Stimulated activated CD4-positive, alpha-beta T cell treated with anti-CD3 and anti-CD28 coated beads, Interleukin-1b, Interleukin-23, amount 100 ng/mL, for 4 hours (primary cell): ENCODE measurements at places on chromosomes 13 and 19.

DNA sequence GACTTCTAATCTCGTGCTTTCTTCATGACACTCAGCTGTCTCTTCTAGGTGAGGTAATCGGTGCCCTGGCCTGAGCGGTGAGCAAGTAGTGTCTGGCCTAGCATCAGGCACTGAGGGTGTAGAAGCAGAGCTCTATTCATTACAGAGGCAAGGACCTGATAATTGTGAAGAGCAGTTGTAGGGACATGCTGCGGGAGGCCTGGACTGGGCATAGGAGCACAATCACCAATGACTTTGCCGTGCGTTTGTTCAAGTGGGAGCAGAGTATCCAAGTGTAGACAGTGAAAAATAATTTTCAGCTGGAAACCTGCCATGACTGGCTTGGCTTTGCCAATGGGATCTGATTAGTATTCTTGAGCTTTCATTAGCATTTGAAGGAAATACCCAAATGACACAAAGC, 32.1 kb upstream of the DCLK1 start:
- DNase-seq = no peak

DNA sequence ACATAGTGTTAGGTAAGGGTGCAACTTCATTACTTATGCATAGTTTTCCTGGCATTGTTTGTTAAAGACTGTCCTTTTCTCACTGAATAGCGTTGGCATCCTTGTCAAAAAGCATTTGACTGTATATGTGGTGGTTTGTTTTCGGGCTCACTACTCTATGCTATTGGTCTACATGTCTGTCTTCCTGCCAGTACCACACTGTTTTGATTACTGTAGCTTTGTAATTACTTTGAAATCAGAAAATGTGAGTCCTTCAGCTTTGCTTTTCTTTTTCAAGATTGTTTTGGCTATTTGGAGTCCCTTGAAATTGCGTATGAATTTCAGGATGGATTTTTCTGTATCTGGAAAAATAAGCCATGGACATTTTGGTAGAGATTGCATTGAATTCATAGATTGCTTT, 56.0 kb downstream of the IFT88 start:
- DNase-seq = no peak

DNA sequence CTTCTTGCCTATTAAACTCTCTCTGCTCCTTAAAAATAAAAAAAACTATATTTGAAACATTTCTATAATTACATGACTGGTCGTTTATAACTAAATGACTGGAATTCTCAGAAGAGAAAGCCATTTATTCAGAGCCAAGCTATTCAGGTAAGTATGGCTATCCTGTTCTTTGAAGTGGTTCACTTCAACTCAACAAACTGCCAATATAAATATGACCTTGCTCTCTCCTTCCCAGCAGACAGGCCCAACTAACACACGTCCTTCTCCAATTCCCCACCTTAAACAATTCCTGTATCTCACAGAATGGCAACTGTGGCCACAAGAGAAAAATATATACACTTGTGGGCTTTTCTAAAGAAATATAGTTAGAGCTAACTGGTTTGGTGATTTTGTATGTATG, 153.9 kb downstream of the MIPEP start:
- DNase-seq = no peak

GRCh38 chr13:102609696-102610095, 12.9 kb downstream of the TPP2 start:
- DNase-seq = no peak

- no peak for DNase-seq
These were observed 7.1 kb upstream of the LGALS7 start for GRCh38 chr19:38780443-38780842.

- DNase-seq = no peak
These were observed 91.7 kb upstream of the ANKRD10 start for GRCh38 chr13:111006506-111007031.

GRCh38 chr13:26678796-26679195, 81.8 kb downstream of the GPR12 start:
- DNase-seq = no peak

DNA sequence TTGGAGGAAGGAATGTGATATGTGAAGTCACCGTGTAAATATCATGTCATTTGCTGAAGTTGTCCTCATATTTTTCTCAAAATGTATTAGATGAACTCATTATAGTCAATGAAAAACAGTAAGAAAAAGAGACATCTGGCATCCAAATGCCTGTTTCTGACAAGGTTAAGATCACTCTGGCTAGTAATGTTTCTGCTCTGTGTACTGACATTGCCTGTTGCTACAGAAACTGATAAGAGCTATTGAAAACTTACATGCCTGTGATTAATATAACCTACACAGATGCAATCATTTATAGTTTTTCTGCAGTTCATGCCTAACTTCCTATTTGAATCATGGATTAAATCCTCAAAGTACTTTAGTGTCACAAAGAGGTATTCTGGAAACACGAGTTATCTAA, 249.8 kb downstream of the NBEA start:
- DNase-seq = no peak

DNA sequence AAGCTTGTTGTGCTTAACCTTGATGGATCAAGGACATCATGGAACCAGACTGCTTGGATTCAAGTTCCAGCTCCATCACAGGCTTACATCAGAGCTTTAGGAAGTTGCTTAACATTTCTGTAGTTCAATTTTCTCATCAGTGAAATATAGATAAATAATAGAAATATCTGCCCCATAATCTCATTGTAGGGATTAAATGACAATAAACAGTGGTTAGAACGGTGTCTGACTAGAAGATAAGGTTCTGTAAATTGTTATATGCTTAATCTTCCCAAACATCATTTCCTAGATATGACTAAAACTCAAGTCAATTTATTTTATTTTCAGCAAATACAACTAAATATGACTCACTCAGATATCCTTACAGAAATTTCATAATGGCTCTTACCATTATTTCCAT, 83.5 kb downstream of the SLITRK1 start:
- DNase-seq = no peak

- DNase-seq = no peak
These were observed 6.7 kb upstream of the ZNF606 start for GRCh38 chr19:58009301-58009665.

DNA sequence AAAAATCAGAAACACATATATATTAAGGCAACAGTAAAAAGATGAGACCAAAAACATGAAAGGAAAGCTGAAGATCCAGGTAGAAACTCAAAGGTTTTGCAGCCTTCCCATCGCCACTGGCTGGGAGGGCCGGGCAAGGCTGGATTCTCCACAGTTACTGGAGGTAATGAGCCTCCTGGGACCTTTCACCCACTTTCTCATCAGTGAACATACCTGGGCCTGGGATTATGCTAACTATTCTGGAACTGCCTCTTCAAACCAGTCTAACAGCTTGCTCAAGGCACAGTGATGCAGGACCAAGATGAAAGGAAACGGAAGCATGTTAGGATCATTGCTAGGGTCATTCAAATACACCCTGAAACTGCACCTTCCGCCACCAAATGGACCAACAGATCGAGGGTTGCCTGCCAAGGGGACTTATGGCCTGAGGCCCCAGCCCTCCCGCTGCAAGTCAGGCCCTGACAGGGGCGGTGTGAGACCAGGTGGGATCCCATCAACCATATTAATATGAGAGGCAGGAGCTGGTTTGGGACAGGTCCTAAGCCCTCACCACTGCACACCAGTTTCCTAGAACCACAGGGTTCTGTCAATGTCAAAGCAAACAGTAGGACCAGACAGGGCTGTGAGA, 28.4 kb upstream of the ATP12A start:
- no peak for DNase-seq

GRCh38 chr19:28235606-28236125, 977.3 kb downstream of the UQCRFS1 start:
- no peak for DNase-seq

DNA sequence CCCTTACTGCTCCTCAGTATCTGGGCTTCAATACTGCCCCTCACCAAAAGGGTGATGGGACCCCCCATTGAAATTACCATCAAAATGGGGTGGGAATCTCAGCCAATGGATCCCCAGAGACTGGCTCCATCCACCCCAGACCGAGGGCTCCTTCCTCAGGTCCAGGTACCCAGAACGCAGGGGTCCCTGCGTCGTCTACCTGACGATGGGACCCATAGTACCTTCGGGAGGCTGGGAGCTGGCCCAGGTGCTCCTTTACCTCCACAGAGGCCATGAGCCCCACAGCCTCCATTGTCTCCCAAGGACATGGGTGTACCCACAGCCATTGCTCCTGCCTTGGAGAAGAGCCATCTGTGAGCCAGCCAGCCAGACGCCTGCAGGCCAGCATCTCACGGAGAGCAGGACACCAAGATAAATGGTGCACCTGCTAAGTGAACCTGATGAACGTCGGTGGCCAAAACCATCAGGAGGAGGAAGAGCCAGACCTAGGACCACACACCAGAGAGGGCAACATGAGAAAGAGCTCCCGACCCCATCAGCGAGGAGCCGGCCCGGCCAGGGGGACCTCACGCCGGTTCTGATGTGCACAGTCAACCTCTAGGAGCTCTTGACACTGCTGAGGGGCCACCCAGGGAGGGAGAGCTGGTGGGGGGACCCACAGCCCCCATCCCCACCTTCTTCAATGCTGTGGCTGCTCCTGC, 156.8 kb upstream of the SOX1 start:
- DNase-seq = no peak

GRCh38 chr13:74891610-74892009, 590.4 kb downstream of the TBC1D4 start:
- no peak for DNase-seq

DNA sequence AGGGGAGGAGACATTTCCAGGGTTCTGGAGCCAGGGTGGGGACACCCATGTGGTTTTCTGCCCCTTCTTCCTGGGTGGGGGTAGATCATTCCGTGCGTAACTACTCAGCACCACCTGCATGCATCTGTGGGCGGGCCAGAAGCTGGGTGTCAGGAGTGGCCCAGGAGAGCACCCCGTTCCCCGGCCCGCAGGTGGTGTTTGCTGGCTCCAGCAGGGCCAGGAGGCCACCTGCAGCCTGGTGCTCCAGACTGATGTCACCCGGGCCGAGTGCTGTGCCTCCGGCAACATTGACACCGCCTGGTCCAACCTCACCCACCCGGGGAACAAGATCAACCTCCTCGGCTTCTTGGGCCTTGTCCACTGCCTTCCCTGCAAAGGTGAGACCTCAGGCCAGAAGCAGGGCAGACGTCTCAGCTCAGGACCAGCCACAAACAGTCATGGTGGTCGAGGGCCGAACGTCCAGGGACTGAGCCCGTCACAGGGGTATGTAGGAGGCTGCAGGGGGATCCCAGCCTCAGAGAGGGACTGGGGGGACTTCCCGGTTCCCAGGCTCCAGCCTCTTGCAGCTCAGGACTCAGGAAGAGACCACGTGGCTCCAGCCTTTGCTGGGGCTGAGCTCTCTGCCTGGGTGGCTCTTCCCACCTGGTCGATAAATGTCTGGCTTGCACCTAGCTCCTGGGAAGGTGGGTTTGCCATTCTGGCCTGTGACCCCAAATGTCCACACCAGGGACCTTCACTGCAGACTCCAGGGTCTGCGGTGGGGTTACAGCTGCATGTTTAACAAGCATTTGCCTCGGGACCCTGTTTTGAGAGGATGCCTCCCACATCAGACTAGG, 1.6 kb downstream of the FSTL3 start:
- no peak for DNase-seq

GRCh38 chr19:7541475-7541824, 5.9 kb downstream of the PNPLA6 start:
- no peak for DNase-seq

- no peak for DNase-seq
These were observed 703 bp downstream of the NEK3 start for GRCh38 chr13:52158629-52159158.

GRCh38 chr19:34244611-34245299, 9.6 kb upstream of the GARRE1 start:
- DNase-seq = no peak

- DNase-seq = no peak
These were observed 279.0 kb downstream of the TBC1D4 start for GRCh38 chr13:75202981-75203380.

DNA sequence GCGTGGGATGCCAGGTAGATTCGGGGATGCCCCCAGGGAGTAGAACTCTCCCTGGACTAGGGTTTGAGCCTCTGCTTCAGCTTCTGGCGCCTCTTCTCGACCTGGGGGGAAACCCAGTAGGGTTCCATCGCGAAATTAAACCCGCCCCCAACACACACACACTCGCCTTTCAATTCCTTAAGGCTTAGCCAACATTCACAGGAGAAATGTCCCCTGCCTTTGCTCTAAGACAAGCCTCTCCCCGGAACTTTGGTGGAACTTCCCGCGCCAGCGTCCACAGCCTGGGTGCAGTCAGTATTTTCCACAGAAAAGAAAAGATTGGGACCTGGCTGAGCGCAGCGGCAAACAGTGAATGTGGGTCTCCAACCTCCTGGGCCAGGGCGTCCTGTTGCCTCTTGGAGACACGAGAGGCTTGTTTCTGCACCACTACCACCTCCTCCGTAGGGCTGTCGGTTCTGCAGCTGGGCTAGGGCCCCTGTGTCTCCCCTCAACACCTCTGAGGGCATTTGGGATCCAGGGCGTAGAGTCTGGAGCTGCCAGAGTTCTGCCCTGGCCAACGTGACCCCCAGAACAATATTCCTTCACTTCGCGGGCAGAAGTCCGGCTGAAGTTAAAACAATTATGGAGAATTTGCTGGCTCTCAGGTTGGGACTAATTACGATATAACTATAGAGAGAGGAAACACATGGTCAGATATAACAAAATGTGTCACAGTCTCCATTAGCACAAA, 3.2 kb downstream of the PDX1 start:
- no peak for DNase-seq

GRCh38 chr13:20438801-20439200, 86.9 kb downstream of the CRYL1 start:
- no peak for DNase-seq

DNA sequence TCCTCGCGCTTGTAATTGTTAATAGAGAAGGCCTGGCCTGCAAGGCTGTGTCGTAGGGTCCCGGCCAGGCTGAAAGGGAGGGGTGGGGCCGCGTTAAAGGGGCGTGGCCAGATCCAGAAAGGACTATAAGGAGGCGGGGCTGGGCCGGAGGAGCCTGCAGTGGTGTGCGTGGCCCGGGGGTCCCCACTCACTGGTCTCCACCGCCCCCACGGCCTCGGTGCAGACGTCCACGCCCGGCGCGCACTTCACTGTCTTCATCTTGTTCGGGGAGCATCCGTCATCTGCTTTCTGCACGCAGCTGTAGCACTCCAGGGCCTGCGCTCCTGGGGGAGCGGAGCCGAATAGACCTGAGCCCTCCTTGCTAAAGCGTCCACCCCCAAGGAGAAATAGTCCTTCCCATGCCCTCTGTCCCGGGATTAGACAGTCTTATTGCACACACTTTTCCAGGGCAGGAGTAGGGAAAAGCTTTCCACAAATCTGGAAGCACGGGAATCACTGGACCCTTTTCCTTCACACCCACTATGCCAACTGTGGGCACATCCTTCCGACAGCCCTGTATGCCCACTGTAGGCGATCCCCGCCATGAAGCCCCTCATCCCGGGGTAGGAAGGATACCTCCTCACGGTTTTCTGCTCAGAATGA, 1.2 kb downstream of the LYPD3 start:
- peak; percentile 68 for DNase-seq

GRCh38 chr13:25478186-25478585, 106.4 kb downstream of the ATP8A2 start:
- no peak for DNase-seq

GRCh38 chr13:32309312-32310133, 5.6 kb downstream of the ZAR1L start:
- DNase-seq = no peak
